ENCODE measurements at places on chromosomes 16 and 17. TPM values are rescaled to one million over a fixed set of nuclear protein-coding genes. Genes with fewer than 3 reads are reported as not detected.

The FSCN2 gene
- 1.3 TPM for total RNA-seq

GRCh38 chr16:15575293-15576049, 67.5 kb downstream of the MARF1 start:
- no peak for DNase-seq

GRCh38 chr17:77111934-77112296, 28.9 kb upstream of the SEC14L1 start:
- DNase-seq = no peak

The PIMREG gene
- total RNA-seq = 0.13 TPM

DNA sequence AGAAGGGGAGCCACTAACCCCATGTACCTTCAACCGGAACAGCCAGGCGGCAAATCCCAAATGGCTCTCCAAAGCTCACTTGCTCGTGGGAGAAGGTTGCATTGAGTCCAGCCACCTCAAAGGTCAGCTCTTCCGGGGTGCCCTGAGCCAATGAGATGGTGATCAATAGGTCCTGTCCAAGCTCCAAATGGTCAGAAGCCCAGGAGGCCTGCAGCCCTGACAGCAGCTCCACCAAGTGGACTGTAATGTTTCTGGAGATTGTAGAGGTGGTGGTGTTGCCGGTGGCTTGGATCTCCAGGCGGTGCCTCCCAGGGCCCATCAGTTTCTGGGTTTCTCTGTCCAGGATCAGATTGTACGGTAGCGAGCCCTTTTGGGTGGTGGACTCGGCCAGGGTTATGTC, 39.9 kb upstream of the BCO1 start:
- DNase-seq = no peak

DNA sequence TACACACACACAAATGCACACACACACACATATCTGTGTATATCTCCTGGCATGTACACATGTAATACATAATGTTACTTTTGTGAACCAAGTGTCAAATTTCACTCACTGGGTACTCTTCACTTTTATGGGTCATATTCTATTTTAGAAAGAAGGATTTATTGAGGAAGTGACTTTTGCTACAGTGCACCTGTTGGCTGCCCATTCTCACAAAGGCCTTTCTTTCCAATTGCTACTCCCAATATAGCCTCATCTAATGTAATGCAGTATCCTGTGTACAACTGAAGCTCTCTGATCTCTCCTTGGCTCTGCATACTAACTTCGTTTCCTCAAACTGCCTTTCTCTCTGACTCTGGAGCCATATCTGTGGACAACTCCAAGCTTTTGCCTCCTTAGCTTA, 107.5 kb downstream of the ABCA8 start:
- DNase-seq = no peak

DNA sequence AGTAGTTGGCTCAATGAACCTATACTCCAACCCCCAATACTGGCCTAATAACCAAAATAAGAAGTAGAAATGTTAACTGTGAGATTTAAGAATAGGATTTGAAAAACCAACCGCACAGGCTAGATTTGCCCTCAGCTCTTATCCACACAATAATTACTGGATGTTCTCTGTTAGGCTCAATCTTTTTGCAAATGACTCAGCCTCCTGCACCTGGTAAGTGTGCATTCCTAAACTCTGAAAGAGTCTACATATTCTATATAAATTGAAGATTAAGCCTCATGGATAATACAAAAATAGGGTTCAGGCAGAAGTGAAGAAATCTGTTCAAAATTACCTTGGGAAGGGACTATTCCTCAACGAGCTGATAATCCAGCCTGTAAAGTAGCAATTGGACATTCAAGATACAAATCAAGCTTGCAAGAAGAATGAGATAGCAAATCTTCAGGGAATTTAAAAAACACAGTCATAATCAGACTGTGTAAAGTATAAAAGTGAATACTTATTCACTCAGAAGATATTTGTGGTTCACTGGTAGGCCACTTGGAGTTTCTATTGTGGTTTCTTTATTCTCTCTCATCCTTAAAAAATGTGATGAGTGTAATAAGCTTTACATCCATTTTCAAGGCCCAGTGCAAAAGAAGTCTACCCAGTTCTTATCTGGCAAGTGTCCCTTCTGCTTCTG, 931.9 kb upstream of the SOX9 start:
- peak; percentile 95 for DNase-seq

The MFSD6L gene
- not detected for total RNA-seq

DNA sequence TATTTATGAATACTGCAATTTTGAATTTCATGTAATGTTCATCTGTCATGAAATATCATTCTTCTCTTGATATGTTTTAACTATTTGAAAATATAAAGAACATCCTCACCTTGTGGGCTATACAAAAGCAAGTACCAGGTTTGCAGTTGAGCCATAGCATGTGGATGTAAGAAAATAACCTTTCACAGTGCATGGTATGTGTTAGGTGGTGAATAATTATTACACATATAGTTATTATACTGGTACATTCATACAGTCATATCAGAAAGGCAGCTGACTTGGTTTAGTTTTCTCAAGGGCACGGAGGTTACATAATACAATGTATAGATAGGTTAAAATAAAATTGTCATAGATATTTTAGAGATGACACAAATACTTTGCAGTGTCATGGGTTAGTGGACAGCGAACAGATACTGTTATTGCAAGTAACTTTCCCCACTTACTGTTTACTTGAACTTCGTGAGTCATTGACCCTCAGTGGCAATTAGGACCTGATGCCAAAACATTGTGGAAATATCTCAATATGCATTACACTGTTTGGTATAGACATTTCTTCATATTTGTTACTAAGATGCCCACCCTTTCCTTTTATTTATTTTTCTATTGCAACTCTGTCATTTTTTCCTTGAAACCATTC, 445.4 kb upstream of the GOT2 start:
- DNase-seq = no peak

The TAC4 gene
- total RNA-seq = not detected

DNA sequence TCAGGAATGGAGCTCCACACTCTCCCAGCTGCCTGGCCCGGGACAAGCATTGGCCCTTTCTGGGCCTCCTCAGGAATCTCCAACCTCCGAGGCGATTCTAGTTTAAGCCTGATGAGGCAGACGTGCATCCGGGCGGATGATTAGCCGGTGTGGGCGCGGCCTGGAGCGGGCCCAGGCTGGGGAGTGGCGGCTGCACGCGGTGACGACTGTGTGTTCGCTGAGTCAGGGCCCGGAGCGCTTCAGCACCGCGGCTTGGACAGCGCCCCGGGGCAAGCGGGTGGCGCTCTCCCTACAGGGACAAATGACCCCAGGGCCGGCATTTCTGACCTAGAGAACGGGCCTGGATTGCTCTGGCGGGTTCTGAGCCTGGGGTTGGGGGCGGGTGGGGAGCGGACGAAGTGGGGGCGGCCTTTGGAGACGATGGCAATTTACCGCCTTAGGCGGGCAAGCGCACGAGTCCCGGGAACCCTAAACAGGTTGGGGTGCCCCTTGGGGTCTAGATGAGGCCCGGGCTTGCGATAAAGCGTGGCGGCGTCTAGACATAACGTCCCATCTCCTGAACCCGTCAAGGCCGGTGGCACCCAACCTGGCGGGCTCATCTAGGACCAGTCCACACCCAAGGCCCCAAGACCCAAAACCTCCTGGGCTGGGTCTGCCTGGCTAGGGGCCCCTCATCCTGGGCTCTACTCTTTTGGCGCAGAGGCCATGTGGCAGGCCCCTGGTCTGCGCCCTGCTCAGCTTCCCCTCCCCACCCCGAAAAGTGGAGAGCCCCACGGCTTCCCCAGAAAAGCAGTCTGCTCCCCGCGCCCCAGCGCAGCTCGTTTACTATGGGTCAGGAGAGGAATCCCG, 22.3 kb upstream of the ZNHIT3 start:
- DNase-seq = peak; percentile 74

The PRSS8 gene
- 15.0 TPM for total RNA-seq

DNA sequence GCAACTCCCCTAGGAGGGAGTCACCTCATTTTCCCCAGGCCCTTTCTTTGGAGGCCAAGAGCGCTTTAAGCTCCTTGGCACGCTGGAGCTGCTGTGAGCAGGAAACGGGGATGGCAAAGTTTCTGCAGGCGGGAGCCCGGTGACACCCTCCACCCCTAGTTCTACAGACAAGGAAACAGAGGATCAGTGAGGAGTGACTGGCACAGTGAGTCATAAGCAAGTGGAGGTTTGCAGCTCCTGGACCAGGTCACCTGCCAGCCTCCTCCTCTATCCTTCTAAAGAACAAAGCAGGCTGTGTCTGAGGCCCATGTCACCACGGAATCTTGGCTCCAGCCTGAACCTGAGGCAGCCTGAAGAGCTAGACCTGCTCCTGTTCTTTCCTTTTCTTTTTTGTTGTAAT, 141.9 kb downstream of the TMEM132E start:
- DNase-seq = peak; percentile 10

The NDE1 gene
- 64.9 TPM for total RNA-seq

- DNase-seq = no peak
These were observed 11.6 kb downstream of the MYBBP1A start for GRCh38 chr17:4543557-4544026.

DNA sequence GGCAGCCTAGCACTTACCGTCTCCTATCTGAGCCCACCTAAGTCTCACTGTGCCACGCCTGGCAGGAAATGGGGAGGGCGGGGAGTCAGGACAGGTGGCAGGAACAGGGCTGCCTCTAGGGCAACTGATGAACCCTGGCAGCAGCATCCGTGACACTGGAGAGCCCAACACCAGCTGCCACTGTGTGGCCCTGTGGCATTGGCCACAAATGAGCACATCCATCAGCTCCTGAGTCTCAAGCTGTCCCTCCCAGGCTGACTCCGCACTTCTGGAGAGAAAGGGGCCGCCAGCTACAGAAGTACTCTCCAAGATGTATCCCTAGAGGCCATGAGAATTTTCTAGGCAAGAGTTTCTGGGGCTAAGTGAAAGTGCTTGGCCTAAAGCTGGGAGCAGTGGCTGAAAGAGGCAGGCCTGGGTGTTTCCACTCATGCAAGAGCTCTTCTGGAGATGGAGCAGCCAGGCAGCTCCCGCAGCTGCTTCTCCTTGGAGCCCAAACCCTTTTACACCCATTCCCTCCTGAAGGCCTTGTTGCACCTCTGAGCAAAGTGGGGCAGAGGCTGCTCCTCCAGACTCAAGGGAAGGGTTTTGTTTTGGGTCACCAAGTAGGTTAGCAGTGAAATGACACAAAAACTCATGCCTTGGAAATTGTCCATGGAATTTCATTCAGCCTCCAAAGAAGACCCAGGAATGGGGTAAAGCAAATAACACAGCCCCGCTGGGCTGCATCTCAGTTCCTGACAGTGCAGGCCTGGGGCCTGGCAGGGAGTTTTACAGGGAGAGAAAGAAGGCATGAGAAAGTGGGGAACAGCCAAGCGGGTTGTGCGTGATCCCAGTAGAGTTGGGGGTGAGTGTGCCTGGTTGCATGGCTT, 25.8 kb downstream of the PEMT start:
- DNase-seq = no peak

- no peak for DNase-seq
These were observed 20.9 kb downstream of the GAN start for GRCh38 chr16:81335669-81336068.

DNA sequence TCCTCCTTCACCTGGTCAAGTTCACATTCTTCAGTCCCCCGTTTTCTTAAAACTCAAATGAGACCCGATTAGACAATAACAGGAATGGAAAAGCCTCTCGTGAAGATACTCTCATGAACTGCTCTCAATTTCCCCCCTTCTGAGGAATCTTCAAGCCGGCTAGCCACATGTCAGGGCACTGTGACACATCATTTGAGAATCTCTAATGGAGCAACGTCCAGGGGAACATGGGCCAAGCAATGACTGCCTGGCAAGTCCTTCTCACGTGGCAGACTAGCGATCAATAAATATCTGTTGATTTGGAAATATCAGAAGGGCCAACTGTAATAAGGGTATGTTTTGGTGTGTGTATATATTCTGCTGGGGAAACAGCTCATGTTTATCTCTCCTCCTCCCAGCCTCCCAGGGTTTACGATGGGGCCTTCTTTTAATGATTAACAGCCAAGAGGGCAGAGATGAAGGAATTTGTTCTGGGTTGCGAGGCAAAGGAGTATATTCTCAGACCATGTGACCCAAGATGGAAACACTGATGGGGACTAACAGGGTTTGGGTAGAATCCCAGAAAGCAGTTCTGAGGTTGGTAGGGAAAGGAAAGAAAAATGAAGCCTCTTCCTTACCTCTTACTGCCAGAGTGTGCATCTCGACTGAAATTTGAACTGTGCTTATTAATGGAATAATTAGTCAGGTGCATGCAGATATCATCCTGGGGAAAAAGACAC, 21.4 kb downstream of the TTLL6 start:
- DNase-seq = no peak

DNA sequence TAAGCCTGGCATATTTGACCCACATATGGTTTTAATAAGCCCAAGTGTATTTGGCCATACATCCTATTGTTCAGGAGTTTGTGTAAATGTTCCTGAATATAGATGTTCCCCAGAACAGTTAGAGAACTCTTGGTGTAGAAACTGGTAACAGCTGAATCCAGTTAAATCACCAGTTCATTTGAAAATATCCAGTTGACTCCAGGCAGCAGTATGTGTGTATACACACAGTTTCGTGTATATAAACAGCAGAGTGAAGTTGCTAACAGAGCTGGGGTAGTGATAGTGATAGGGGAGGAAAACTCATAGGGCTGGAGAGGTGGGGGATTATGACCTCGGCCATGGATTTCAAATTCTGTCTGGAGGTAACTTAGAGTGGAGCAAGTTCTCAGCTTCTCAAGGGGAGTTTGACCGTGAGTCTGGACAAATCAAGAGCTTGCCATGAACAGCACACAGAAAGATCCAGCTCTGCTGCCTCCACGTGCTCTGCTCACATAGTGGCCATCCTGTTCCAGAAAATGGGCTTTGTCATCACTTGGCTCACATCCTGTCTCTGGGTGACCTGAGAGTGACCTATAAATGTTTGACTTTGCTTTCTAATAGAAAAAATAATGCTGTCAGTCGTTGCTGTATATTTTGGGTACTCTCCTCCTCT, 30.6 kb upstream of the MMD start:
- peak; percentile 62 for DNase-seq

The CDIPT gene
- total RNA-seq = 53.2 TPM

The ZNF597 gene
- total RNA-seq = 1.3 TPM

DNA sequence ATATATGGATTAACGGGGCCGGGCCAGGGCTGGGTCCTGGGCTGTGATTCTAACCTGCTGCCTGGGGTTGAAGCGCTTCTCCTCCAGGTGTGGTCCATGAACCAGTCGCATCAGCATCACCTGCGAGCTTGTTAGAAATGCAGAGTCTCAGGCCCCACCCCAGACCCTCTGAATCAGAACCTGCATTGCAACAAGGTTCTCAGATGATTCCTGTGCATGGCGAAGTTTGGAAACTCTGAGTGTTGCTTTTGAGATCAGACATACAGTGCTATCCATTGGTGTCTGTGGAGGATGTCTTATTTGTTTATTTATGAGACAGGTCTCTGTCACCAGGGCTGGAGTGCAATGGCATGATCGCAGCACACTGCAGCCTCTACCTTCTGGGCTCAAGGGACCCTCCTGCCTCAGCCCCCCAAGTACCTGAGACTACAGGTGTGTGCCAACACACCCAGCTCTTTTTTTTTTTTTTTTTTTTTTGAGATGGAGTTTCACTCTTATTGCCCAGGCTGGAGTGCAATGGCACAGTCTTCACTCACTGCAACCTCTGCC, 99.8 kb downstream of the PITPNC1 start:
- no peak for DNase-seq

The TEKT1 gene
- total RNA-seq = not detected

- peak; percentile 58 for DNase-seq
These were observed at the start of gene BCAR1 for GRCh38 chr16:75251280-75252048. Gene BCAR1, minus strand, starts transcription at chr16:75251624. Its CDS starts 142 bp downstream, at chr16:75251482.

The NETO2 gene
- total RNA-seq = 20.7 TPM

The CCL11 gene
- total RNA-seq = not detected

The RPRML gene
- not detected for total RNA-seq

The MLKL gene
- total RNA-seq = 6.3 TPM
